Keratinocyte (primary cell): ENCODE measurements at places on chromosomes 3 and 15. TPM values are rescaled to one million over a fixed set of nuclear protein-coding genes. Genes with fewer than 3 reads are reported as not detected.
A peak's percentile ranks its signal among the peaks of the same experiment; 100 is the strongest.

GRCh38 chr3:76078101-76078500 is 292.8 kb upstream of the ZNF717 start:
- DNase-seq: no peak
- H3K36me3 ChIP-seq: no peaks in the 10 kb centered on the region
- H3K4me1 ChIP-seq: no peaks in the 10 kb centered on the region
- H3K27ac ChIP-seq: no peak overlapping the region
- no peaks in the 10 kb centered on the region for H3K27me3 ChIP-seq
- no peak overlapping the region for H3K4me3 ChIP-seq

- no peak overlapping the region for H3K4me3 ChIP-seq
- no peak for DNase-seq
- H3K36me3 ChIP-seq: no peaks in the 10 kb centered on the region
- no peaks in the 10 kb centered on the region for H3K4me1 ChIP-seq
- H3K27me3 ChIP-seq: peaks cover 12% of the 10 kb centered on the region
Measured at GRCh38 chr3:122908251-122908650, 113.4 kb downstream of the SLC49A4 start.

- no peak overlapping the region for H3K4me3 ChIP-seq
- no peaks in the 10 kb centered on the region for H3K36me3 ChIP-seq
- DNase-seq: no peak
- peaks cover 17% of the 10 kb centered on the region for H3K27me3 ChIP-seq
- H3K4me1 ChIP-seq: no peaks in the 10 kb centered on the region
Measured at GRCh38 chr3:133880886-133881455, 14.7 kb downstream of the RAB6B start.

DNA sequence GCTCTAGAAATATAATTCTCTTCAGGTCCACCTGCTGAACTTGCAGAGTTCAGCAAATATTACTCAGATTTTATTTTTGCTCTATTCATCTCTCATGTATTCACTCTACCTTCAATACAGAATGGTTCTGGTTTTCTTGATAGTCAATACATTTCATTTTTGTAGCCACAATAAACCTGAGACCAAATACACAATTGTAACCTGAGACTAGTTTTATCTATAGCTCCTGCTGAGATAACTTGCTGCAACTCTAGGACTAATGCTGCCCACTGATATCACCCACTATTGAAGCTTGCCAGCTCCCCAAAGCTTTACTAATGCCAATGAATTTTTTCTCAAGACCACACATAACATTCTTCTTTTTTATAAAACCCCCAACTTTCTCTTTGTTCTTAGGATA is 229.3 kb downstream of the NSUN3 start:
- H3K27me3 ChIP-seq: no peaks in the 10 kb centered on the region
- H3K36me3 ChIP-seq: no peaks in the 10 kb centered on the region
- no peaks in the 10 kb centered on the region for H3K4me1 ChIP-seq
- no peak for DNase-seq

The GOLGA6L26 gene
- polyA plus RNA-seq: not detected in 3 replicates

- no peak overlapping the region for H3K27ac ChIP-seq
- DNase-seq: no peak
- H3K4me3 ChIP-seq: no peak overlapping the region
- peaks cover 41% of the 10 kb centered on the region for H3K36me3 ChIP-seq
- H3K4me1 ChIP-seq: peaks cover 14% of the 10 kb centered on the region
Measured at GRCh38 chr15:40267670-40268069, 15.2 kb downstream of the ANKRD63 start.

The SPTSSB gene
- 0.25 to 2.6 TPM (median 2.3 TPM) in 3 replicates for polyA plus RNA-seq

The PDE12 gene
- polyA plus RNA-seq: 14.9 to 15.5 TPM (median 15.2 TPM) in 3 replicates

DNA sequence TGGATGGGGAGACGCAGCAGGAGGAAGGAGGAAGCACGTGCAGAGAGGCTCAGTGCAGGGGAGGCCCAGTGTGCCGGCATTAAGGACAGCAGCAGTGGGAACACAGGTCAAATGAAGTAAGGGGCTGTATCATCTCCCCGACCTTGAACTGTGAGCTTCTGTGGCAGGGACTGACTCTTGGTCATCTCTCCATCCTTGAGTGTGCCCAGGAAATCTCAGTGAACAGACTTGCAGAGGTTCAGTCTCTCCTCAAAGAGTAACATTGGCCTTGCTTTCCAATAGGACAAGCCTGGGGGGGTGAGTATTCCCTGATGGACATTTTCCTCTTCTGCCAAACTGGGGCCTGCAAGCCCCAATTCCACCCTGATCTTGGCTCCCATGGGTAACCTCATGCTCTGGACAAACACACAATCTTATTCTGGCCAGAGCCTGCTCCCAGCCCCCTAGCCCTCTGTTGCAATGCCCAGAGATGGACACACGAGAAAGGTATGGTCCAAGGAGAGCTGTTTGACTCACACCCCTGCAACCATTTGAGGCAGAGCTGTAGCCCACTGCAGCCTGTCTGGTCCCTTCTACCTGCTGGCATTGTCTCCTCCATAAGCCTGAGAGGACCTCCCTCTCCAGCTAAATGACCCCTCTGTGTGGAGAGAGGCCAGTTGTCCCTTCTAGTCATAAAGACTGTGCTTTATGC is 50.9 kb downstream of the TLE3 start:
- H3K4me1 ChIP-seq: no peaks in the 10 kb centered on the region
- no peak overlapping the region for H3K4me3 ChIP-seq
- no peak overlapping the region for H3K27ac ChIP-seq
- H3K36me3 ChIP-seq: peaks cover 14% of the 10 kb centered on the region
- H3K27me3 ChIP-seq: no peaks in the 10 kb centered on the region

- no peak overlapping the region for H3K27ac ChIP-seq
- H3K4me1 ChIP-seq: no peaks in the 10 kb centered on the region
- DNase-seq: no peak
- H3K27me3 ChIP-seq: no peaks in the 10 kb centered on the region
Measured at GRCh38 chr3:4153771-4154170, 149.4 kb upstream of the SETMAR start.

The GOLGA8S gene
- polyA plus RNA-seq: 0.01 TPM in 1 of 3 replicates, not detected in the others

The ERICH6 gene
- polyA plus RNA-seq: 0.03 TPM in 2 of 3 replicates, not detected in the other

GRCh38 chr15:38847666-38848065 is 283.1 kb upstream of the RASGRP1 start:
- no peaks in the 10 kb centered on the region for H3K27me3 ChIP-seq
- H3K4me3 ChIP-seq: no peak overlapping the region
- H3K27ac ChIP-seq: no peak overlapping the region
- DNase-seq: no peak
- no peaks in the 10 kb centered on the region for H3K4me1 ChIP-seq
- H3K36me3 ChIP-seq: no peaks in the 10 kb centered on the region

The TAGLN3 gene
- 6.4 to 8.9 TPM (median 8.5 TPM) in 3 replicates for polyA plus RNA-seq

DNA sequence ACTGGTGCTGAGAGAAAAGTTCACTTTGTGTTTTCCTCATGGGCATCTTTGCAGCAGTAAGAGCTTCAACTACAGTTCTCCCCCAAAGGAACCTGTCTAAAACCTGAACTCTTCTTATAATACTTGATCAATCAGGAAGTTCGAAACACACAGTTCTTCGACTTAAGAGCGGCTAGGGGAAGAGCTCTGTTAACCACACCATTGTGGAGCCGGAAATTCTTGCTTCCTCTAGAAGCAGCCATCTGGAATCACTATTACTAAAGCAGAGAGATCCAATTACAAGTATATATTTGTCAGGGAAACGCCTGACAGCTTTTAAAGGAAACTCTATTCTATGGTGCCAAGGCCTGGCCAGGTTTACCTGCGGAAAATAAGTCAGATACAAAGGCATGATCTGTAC is 337.3 kb upstream of the CBLB start:
- H3K36me3 ChIP-seq: no peaks in the 10 kb centered on the region
- no peak for DNase-seq
- H3K27me3 ChIP-seq: no peaks in the 10 kb centered on the region
- H3K27ac ChIP-seq: no peak overlapping the region
- no peaks in the 10 kb centered on the region for H3K4me1 ChIP-seq

The RBMS3 gene
- polyA plus RNA-seq: 2.3 to 4.2 TPM (median 2.5 TPM) in 3 replicates

The KIF7 gene
- polyA plus RNA-seq: 0.54 to 0.82 TPM (median 0.75 TPM) in 3 replicates

- H3K27me3 ChIP-seq: no peaks in the 10 kb centered on the region
- no peak overlapping the region for H3K4me3 ChIP-seq
- no peak overlapping the region for H3K27ac ChIP-seq
- H3K4me1 ChIP-seq: peaks cover 13% of the 10 kb centered on the region
- no peak for DNase-seq
Measured at GRCh38 chr15:98787194-98787593, 138.9 kb downstream of the IGF1R start.

DNA sequence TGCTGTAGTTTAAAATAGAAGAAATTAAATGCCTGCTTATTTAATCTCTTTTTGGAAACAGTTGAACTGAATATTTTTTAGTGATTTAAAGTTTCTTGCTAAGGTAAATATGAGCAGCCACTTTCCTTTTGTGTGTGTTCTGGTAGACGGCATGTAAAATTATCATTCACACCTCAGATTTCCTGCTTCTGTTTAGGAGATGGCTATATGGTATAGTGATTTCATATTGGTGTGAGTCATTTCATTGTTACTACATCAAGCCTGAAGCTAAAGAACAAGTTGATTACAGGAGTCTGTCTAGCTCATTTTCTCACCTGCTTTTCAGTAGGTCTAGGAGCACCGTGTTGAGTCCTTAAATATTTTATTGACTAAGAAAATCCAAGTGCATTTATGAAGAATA is 2.2 kb downstream of the LRCH3 start:
- peak overlapping the region; percentile 52 for H3K27ac ChIP-seq
- H3K4me3 ChIP-seq: peak overlapping the region; percentile 38
- peak; percentile 45 for DNase-seq
